ENCODE measurements at places on chromosomes 1 and 21. TPM values are rescaled to one million over a fixed set of nuclear protein-coding genes. Genes with fewer than 3 reads are reported as not detected.

TRPM2 gene
- 0.22 TPM for total RNA-seq

GRCh38 chr1:223819730-223820514 lies 25.8 kb downstream of the TP53BP2 start:
- DNase-seq = peak; percentile 39

- DNase-seq = peak; percentile 24
Observed at GRCh38 chr1:178609015-178609414, 96.1 kb downstream of the TEX35 start.

DNA sequence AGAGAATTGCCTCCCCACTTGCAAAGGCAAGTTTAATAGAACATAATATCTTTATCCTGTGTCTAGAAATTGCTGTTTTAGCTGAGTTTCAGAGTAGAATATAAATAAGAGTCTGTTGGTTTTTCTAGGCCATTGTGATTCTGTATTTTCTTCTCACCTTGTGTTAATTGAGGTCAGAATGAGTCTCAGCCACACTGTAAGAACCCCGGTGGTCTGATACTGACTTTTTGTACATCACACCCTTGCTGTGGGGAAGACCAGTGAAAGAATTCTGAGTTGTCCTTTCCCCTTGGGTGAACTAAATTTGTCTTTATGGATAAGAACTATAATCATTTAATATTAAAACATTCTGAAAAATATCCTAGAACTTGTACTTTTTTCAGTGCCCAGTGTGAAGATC lies 6.8 kb downstream of the HIPK1 start:
- DNase-seq = no peak

- peak; percentile 32 for DNase-seq
Observed at GRCh38 chr21:26032263-26032662, 138.3 kb downstream of the APP start.

KCNJ6 gene
- under 0.01 TPM for total RNA-seq

All from lung microvascular endothelial cell (primary cell).